Fibroblast of villous mesenchyme (primary cell): ENCODE measurements at places on chromosomes 12 and 14. TPM values are rescaled to one million over a fixed set of nuclear protein-coding genes. Genes with fewer than 3 reads are reported as not detected.

- DNase-seq = peak; percentile 58
These were observed 63.7 kb downstream of the ZNF664 start for GRCh38 chr12:124036657-124037109.

DNA sequence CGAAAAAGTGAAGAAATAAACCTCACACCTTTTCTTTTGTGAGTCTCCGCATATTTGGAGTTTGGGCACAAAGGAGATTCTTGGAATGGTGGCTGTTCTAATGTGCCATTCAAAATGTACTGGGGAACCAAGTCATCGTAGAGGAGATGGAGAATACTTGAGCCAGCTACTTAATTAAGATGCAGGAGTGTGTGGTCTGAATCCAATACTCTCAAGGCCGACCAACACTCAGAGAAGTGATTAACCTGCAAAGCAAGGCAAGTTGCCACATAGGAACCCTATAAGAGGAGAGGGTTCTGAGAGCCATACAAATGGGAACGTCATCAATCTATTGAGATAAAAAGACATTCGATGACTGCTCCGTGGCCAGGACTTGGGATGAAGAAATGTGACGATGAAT lies 446.7 kb downstream of the GLT1D1 start:
- DNase-seq = no peak

DNA sequence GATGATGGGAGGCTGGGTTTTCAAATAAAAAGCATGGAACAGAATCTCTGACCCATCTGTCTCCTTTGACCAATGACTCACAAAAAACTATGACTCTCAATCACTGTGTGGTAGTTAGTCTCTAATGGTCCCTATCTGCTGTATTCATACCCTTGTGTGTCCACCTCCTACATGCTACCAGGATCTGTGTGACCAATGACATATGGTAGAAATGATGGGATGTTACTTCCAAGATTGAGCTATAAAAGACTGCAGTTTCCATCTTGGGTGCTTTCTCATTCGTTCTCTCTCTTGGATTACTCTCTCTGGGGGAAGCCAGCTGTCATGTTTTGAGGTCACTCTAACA lies 144.7 kb upstream of the BTG1 start:
- no peak for DNase-seq

DNA sequence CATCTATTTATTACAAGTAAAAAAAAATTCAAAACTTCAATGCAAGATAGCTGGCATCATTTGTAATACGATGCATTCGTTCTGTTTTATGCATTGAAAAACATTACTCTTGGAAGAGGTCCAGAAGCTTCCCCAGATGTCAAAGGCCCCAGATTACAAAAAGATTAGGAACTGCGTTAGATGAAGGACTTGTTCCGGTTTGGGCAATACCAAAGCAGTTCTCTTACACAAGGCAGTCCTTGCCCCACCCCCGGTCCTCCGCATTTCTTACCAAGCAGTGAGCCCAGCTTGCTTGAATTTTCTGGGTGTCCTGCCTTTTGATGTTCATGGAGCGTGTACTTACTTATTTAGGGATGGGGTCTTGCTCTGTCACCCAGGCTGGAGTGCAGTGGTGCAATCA lies 4.8 kb upstream of the HVCN1 start:
- DNase-seq = peak; percentile 76

DNA sequence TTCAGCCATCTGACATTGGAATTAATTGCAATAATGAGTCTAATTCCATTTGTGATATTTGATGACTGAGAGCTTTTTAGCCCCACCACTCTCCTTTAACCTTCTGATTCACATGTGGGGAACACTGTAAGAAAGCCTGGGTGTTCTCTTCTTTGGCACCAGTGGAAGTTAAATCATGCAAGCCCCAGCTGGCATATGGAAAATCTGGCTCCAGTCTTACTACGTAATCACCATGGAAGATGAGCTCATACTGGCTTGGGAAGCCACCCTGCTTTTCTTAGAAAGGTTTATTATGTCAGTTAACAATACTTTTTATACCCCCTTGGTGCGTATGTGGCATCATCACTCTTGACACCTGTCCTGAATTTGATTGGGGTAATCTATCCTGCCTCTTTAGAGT lies 479.3 kb downstream of the SLC16A7 start:
- DNase-seq = no peak

KRT81 gene
- not detected in 2 replicates for total RNA-seq
